ENCODE measurements at places on chromosomes 13 and 19.

GRCh38 chr19:50242581-50242980 is 39.2 kb downstream of the MYH14 start:
- DNase-seq, result no peak

DNA sequence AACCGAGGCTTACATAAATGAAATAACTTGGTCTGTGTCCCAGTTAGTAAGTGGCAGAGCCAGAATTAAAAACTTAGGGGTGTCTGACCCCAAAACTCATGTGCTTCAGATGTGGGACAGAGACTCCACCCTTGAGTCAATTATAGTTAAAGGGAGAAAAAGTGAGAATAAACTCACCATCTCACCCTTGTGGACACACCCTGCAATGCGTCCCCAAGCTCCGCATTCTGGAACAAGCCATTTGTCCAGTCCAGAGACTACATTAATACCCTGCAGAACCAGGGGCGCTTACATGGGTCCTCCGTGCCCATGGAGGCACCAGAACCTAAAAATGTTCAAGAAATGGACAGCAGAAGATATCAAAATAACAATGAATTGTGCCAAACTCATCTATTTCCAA is 207.0 kb upstream of the ZNF507 start:
- DNase-seq, result no peak

- DNase-seq, result no peak
Measured at GRCh38 chr19:3404324-3405260, 38.2 kb downstream of the NFIC start.

DNA sequence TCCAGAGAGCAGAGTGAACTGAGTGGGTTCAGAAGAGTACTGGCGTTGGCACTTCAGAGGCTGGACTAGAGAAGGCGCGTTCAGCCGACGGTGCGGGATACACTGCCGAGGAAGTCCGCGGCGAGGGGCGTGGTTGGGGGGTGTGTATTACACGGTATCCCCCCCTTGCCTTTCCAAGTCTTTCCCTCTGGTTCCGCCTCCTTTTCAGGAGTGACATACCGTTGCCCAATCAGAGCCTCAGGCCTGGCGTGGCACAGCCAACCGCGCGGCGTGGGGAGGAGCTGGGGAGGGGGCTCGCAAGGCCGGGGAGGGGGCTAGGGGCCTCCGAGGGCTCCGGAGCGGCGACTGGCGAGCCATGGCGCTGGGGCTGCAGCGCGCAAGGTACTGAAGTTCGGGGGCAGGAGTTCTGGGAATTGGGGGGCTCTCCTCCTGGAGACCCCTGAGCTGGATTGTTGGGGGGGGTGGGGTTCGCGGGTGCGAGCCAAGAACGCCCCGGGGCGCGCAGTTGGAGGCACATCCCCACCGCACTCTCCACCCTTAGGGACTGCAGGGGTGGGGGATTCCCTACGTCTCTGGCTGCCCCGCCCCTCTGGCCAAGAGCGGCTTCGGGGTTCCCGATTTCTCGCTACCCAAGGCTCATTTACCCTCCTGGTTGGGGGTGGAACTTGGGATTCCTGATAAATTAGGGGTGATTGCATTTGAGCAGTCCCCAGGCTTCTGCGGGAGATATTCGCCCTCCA is at the start of gene HIF3A:
HIF3A (plus strand) TSS at position 321 of the 740 bp plus-strand sequence; CDS start at position 356, 35 bp downstream.
- peak; percentile 95 for DNase-seq

GRCh38 chr13:48236528-48237353 is 3.7 kb downstream of the ITM2B start:
- DNase-seq, result no peak

- DNase-seq, result no peak
Measured at GRCh38 chr19:40407714-40408597, 5.2 kb downstream of the PRX start.

DNA sequence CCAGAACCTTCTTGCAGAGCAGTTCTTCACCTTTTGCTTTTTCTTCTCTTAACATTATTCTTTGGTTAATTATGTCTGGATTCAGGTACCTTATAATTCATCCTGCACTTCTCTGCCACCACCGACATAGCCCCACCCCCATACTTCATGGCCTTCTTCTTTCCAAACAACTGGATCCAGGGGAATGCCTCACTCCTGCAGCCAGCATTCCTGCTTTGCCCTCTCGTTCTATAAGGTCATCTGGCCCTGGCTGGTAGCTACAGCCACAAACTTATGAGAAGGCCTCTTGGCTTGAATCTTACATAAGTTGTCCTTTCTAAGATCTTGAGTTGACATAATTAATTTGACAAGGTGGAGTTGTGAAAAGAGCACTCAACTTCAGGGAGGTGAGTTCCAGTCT is 84.1 kb upstream of the FRY start:
- DNase-seq, result no peak

DNA sequence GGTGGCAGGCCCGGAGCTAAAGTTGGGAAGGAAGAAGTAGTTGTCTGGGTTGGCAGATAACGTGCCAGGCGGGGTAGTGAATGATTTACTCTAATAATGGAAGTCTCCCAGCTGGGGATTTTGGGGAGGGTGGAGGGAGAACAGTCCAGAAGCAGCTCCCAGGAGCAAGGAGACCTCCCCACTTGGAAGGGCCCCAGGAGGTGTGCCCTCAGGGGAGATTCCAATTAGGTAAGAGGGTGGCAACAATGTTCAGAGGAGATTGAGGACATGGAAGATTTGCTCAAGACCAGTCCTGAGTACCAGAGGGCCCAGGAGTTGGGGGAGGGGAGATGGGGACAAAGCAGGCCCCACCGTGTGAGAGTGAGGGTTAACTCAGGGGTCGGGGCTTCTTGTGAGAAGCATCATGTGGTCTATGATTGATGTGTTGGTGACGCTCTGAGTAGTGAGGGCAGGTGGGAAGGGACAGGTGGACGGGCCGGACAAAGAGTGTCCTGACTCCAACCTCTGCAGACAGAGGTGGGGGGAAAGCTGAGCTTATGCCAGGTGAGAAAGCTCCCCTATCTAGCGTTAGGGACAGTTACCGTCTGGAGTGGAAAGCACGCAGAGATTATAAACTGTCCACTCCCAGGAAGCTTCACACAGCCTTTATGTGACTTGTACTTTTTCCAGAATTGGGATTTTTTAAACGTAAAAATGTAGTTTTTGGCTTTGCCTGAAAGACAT is 3.5 kb downstream of the SPINT2 start:
- DNase-seq, result no peak

GRCh38 chr19:35365303-35365702 is 5.6 kb upstream of the GPR42 start:
- no peak for DNase-seq
